Hematopoietic multipotent progenitor cell treated with erythropoietin and hydrocortisone succinate and interleukin-3 and kit ligand, for 15 days (in vitro differentiated cells): ENCODE measurements at places on chromosomes 11 and 22.

- DNase-seq = no peak
Observed at GRCh38 chr22:46043816-46044620, 67.1 kb upstream of the WNT7B start.

- no peak for DNase-seq
Observed at GRCh38 chr11:97847730-97848129, 1173.0 kb upstream of the CNTN5 start.

DNA sequence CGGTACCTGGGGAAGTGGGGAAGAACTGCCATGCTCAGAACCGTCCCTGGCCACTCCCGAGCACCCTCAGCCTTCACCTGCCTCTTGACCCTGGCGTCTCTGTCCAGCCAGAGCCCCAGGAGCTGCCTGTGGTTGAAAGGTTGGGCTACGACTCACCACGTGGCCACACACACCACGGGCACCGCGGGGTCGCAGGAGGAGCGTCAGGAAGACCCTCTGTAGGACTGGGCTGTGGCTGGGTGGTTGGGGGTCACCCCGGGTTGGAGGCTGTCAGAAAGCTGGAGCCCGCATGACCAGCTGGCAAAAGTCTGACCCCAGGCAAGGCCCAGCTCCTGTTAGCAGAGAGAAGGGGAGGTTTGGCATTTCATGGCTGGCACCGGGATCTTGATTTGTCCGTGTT lies 11.5 kb downstream of the KRTAP5-5 start:
- DNase-seq = no peak

DNA sequence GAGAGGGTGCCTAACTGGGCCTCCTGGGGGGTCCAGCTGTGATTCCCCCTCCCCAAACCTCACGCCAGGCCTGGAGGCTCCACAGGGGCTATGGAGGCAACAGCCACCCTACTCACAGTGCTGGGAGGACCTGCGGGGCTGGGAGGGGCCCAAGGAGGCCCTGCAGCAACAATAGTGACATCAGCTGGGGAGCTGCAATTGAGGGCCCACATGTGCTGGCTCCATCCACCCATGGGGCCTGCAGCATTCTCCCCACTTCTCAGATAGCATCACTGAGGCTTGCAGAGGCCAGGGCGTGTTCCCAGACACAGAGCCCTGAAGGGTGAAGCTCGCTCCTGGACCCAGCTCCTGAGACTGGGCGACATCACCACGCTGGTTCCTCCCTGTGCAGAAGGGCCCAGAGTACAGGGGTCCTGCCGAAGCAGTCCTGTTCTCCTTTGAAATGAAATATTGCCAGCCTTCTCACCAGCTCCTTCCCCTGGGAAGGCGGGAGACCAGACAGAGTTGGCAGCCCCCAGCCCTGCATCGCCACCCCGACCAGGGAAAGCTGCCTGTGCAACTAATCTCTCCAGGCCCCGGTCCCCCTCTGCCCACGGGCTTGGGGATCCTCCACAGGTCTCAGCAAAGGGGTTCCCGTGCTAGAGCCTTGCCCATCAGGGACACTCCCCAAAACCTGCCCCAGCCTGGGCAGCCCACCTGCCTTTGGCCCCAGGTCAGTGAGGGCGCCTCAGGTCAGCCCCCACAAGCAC lies 8.9 kb upstream of the TBX1 start:
- no peak for DNase-seq

DNA sequence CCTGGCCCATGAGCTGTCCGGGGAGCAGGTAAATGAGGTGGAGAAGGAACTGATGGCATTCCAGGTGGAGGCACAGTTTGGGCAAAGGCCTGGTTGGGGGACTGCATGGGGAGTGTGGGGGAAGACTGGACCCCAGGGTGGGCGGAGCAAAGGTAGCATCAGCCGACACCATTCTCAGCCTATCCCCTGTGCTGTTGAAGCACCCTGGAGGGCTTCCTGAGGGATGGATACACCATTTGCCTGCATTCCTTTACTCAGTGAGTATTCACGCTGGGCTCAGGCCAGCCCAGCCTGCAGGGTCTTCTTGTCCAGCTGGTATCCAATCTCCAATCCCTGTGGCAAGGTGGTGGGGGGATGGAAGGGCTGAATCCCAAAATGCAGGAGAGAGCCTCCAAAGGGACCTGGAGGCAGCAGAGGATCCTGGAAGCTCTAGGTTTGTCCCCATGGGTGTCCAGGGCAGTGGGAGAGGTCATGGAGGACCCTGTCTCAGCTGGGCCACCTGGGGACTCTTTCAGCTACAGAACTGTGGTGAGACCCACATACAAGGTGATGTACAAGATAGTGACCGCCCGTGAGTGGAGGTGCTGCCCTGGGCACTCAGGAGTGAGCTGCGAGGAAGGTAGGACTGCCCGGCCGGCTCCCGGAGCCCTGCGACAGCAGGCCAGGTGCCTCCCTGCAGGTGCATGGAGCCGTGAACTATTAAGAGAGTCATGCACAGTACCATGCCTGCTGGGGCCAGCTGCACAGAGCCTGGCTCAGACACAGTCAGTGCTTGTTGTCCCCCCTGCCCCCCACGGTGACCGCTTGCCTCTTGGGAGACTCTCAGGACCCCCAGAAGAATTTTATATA lies 9.5 kb downstream of the EMID1 start:
- DNase-seq = no peak

DNA sequence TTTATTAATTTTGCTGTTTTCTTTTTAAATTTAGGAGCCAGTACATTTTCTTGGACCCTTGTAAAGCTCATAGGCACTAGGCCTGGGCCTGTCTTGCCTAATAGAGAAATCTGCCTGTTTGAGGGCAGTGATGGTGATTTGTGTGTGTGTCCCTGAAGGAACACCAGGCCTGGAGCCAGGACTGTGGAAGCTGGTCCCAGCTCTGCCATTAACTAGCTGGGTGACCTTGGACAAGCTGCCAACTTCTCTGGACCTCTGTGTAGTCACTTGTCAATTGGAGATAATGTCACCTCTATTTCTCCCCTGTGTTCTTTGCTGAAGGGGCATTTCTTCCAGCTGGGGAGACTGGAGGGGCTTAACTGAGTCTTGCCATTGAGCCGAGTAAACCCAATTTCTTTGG lies 16.0 kb upstream of the FTH1 start:
- DNase-seq = no peak

DNA sequence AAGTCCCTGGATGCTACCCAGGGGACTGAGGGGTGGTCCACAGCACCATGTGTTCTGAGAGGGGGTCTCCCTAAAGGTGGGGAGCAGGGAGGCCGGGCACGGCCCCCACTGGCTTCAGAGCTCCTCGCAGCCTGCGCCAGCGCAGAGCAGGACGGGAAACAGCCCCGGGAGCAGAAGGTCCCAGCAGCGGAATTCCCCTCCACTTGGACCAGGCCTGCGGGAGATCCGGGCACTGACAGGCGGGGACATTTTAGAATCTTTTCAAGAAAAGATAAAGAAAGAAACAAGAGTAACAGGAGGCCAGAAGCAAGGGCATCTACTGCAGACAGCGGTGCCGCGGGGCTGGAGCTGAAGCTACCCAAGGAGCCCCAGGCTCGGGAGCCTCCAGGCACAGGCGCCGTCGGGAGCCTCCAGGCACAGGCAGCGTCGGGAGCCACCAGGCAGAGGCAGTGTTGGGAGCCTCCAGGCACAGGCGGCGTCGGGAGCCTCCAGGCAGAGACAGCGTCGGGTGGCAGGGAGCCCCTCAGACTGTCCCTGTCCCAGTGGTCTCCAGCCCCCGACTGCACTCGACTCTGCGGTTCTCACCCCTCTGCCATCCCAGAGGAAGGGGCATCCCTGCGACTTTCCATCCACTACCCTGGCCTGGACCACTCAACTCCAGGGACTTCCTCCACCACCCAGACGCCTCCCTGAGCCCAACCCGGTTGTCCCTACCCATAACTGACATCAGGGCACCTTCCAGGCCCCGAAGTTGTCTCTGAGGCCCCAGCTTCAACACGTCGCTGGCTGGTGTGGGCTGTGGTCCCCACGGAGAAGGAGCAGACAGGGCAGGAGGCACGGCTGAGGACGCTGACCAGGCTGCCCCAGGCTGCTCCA lies 211.1 kb downstream of the BRD1 start:
- DNase-seq = no peak

GRCh38 chr11:134850566-134850965 lies 438.5 kb upstream of the B3GAT1 start:
- DNase-seq = no peak

GRCh38 chr11:33264926-33265325 lies 7.7 kb downstream of the HIPK3 start:
- no peak for DNase-seq

- DNase-seq = no peak
Observed at GRCh38 chr22:23113847-23114720, 27.7 kb downstream of the RSPH14 start.

DNA sequence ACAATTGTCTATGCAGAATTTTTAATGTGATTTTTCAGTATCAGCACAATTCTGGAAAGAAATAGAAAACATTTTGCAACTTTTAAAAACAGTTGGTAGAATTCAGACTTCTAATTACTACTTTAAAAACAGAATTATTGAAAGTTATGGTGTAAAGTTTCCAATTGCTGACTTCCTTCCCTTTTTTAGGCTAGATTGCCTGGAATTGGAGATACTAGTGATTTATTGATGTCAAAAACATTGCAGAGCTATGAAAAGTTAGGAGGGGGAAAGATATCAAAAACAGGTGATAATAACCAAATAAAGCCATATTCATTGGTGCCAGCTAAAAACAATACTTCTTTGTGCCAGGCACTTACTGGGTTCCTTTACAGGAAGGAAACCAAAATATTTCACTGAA lies 485.5 kb downstream of the TMEM135 start:
- DNase-seq = no peak

- no peak for DNase-seq
Observed at GRCh38 chr22:33035272-33035863, 22.8 kb downstream of the SYN3 start.

DNA sequence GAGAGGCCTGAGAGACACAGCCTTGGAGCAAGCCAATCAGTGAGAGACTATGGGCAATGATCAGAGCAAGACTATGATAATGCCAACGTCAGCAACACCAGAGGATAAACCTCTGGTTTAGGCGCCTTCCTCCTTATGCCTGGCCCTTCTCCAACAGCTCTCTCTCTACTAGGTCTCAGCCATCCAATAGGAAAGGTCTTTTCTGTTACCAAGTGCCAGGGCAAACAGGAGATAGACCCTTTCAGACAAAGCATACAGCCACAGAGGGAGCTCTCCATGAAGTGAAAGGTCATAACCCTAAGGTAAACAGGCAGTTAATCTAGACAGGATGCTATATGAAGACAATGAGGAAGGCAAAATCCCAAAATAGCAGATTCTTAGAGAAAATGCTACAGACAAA lies 9.5 kb downstream of the STK33 start:
- no peak for DNase-seq

DNA sequence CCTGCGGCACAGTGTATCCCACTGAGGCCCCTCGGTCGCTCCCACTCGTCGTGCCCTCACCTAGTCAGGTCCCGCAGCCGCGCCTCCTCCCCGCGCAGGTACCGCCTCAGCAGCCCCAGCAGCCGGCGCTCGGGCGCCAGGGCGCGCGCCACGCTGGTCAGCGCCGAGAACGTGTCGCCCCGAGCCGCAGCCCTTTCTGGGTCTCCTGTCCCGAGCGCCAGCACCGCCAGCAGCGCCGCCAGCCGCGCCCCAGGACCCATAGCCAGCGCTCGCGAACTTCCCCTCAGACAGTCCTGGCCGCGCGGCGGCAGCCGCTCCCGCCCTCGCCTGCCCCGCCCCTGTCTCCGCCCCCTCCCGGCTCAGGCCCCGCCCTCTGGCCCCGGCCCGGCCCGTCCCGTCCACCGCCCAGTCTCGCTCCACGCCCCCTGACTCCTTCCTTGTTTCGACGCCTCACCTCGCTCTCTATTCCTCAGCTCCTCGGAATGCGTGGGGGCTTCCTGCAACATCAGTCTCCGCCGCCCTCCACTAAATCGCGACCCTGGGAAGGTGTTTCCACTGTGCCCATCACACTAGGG lies at the start of gene P4HA3:
Gene P4HA3, minus strand, starts transcription at position 289 of the 575 bp plus-strand sequence. Its CDS starts 29 bp downstream, at position 260.
- peak; percentile 74 for DNase-seq

DNA sequence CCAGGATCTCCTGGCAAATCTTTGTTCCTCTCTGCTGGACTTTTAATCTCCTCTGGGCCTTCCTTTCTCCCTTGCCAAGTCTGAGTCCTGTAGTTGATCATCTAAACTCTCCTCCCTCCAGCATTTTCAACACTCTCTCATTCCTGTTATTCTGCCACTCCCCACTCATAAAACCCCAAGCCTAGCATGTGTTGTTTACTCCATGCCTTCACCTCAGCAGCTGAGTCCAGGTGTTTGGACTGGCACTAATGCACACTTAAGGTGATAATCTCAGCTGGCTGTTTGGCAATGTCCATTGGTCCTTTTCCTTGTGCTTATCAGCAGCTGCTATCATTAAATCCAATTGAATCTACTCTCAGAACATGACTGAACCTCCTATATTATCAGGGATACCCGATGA lies 876.8 kb upstream of the TENM4 start:
- DNase-seq = no peak

DNA sequence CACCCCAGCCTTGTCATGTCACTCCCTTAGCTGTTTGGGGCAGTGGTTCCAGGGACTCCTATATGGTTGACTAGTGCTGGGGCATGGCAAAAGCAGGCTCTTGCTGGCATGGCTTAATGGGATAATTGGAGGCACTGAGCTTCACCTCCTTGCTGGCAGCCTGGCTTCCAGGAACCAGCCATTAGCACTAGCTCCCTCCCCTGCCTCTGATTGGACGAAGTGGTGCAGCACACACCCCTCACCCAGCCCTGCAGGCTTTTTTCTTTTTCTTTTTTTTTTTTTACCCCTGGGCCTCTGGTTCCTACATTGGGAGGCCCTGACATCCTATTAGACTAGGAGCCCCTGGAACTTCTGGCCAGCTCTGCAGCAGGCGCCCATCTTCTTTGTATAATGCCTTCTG lies 18.6 kb downstream of the PHLDB1 start:
- DNase-seq = no peak

DNA sequence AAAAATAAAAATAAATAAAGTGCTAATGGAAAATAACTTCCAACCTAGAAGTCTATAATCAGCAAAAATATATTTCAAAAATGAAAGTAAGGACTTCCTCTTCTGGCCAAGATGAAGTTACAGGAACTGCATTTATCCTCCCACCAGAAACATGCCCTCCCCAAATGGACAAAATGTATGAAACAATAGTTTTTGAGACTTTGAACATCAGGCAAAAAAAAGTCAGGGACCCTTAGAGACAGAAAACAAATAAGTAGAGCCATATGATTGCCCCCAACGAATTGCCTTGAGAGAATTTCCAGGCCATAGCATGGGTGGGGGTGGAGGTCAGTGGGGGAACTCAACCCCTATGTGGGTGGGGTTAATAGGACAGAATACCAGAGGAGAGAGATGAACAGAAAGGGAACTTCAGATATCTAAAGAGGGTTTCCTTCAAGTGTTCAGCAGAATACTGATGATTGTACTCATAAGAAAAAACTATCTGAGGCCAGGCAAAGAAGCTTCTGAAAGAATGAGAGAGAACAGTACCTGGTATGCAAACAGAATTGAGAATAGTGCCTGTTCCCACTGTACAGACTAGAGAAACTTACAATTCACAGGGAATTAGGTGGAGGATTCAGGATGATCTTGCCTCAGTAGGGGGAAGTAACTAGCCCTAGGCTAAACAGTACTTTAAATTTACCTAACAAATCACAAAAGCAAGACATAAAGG lies 26.6 kb upstream of the IL10RA start:
- no peak for DNase-seq
